DMS79 (cell line): ENCODE measurements at places on chromosomes 3 and 15.

GRCh38 chr3:5799398-5799797 lies 611.9 kb downstream of the EDEM1 start:
- no peak for DNase-seq

DNA sequence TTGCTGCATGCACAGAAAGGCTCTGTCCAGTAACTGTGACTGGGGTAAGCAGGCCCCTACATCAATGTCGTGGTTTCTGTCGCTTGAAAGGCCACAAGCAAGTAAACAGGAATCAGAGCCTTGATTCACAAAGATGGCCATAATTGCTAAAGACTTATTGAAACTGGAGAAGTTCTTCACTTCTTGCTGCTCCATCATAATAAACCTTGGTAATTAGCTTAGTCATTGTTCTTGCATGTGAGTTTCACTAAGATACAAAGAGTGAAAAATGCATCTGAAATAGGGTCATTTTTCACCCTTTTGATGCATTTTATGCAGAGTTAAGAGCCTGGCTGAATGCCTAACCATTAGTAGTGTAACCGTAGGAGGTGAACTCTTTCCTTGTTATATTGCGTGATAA lies 3.2 kb downstream of the SEMA6D start:
- DNase-seq: no peak

DNA sequence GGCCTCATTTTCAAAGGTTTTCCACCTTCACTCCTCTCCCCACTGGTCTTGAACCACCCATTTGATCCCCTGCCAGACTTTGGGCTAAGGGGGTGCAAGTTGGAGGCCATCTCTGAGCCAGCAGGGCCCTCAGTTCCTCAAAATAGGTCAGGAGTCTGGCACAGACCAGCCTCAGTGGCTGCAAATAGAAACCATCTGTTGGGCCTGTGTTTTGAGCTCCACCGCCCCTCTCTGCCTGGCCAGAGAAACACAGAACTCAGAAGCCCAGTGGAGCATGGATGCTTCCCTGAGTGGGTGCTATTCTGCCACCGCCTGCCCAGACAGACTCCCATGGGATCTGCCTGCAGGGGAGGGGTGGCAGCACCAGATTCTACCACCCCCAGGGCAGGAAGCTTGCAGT lies 56.3 kb downstream of the CORO2B start:
- no peak for DNase-seq

- no peak for DNase-seq
These were observed 742 bp downstream of the CAMKV start for GRCh38 chr3:49868862-49869466.

DNA sequence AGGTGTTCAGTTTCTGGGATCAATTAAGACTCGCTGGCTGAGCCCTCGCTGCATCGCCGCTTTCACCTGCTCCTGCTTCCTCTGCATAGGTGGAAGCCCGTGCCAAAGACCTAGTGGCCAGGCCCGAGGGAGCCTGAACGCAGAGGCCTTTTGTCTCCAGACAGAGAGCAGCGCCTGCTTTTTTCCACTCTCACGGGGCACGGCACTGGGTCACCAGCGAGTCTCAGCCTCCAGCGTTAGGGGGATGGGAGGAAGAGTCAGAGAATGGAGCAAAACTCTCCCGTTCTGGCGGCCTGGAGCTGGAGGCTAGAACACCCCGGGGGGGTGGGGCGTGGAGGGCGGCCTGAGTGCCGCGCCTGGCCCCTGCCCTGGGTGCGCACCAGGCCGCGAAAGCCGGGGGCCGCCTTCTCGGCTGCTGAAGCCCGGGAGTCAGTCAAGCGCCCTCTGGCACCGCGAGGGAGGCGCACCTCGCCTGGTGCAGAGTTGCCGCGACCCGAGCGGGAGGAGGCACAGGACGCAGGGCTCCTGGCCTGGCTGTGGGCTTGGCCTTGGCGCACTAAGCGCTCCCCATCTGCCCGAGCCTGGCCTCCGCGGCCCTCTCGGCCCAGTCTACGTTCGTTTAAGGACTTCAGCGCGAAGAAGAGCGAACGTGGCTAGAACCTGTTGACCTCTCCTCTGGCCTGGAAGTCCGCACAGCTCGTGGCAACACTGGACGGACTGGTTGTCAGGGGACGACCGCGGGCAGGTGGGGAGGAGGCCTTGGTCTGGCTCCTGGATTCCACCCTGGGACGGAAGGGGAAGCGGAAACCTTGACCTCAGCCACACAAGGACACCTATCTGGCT lies 21.5 kb downstream of the NR2F2 start:
- DNase-seq: no peak

- DNase-seq: no peak
These were observed 64.0 kb upstream of the PLSCR4 start for GRCh38 chr3:146314871-146315270.

GRCh38 chr3:141060327-141060726 lies 9.2 kb downstream of the SPSB4 start:
- DNase-seq: no peak

DNA sequence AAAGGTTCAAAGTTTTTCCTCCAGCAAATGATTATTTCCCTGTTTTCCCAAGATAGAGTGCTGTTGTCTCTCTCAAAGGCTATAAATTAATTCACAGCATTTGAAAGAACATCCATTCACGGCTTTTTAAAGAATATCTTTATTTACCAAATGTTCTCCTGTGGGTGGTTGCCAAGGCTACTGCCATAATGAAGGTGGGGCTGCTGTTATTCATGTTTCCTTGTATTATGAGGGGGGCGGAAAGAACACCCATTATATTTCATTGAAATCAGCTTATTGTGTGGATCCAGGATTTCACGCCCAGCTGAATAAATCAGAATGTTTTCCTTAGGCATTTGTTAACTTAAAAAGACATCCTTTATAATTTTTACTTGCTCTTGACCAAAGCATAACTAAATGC lies 10.1 kb downstream of the SRP14 start:
- no peak for DNase-seq

DNA sequence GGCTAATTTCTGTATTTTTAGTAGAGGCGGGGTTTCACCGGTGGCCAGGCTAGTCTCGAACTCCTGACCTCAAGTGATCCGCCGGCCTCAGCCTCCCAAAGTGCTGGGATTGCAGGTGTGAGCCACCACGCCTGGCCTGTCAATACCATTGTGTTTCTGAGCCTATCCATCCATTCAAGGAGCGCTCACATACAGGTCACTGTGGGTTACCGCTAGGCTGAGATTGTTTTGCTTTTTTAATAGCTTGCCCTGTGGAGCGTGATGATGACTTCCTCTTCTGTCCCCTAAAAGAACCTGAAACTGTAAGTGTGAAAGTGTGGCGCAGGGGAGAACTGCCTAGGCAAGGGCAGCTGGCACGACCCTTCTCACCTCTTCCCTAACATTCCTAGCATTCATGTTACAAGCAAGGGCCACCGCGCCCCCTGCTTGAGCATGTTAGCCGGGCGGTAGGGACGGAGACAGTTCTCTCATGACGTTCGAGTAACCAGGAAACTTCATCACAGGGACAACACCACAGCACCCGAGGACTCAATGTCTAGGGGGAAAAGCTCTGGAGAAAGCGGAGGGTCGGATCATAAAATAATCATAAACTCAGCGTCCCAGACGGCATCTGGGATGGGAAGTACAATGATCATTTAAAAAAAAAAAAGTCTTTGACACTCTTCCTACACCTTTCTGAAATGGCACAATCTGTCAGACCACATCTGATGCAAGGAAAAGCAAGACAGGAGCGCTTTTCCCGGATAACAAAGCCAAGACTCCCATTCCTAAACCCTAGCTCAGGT lies 790 bp downstream of the LAMP3 start:
- DNase-seq: no peak

- no peak for DNase-seq
These were observed 24.5 kb upstream of the EBLN2 start for GRCh38 chr3:73036694-73037591.

- DNase-seq: no peak
These were observed 21.5 kb upstream of the MTHFS start for GRCh38 chr15:79918278-79918677.

DNA sequence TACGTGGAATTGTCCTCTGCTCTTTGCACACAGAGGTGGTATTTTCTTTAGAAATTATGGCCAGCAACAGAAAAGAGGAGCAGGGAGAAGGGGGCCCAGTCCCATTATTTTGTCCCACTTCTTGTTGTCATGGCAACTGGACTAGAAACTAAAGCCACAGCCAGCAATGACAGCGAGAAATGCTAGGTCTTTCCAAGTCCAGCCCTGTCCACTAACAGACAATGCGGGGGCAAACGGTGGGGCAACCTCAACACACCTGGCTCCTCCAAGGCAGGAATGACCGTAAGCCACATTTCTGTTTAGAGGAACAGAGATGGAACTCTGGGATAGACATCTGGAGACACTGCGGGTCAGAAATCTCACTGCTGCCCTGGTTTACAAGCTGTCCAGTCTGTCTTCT lies 107.3 kb downstream of the RFTN1 start:
- DNase-seq: no peak

GRCh38 chr3:169454823-169455222 lies 208.7 kb downstream of the MECOM start:
- no peak for DNase-seq

GRCh38 chr15:36067483-36068274 lies 511.7 kb upstream of the CDIN1 start:
- no peak for DNase-seq

DNA sequence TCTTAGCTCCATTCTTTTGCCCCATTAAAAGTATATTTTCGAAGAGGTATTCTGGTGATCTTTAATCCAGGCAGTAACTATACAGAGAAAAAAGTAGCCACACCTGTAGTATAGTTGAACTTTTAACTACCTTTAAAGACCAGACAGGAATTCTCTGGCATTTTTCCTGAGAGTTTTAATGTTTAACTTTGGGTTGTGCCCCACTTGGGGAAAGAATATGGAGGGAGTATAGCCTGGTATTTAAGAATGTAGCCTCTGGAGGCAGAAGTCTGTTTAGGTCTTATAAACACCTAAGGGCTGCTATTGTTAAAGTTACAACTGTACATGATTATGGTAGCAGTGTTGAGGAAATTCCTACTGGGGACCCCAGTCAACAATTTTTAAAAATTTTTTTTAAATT lies 19.3 kb downstream of the C3orf85 start:
- no peak for DNase-seq

GRCh38 chr3:14791343-14791945 lies 27.3 kb upstream of the FGD5 start:
- DNase-seq: no peak

DNA sequence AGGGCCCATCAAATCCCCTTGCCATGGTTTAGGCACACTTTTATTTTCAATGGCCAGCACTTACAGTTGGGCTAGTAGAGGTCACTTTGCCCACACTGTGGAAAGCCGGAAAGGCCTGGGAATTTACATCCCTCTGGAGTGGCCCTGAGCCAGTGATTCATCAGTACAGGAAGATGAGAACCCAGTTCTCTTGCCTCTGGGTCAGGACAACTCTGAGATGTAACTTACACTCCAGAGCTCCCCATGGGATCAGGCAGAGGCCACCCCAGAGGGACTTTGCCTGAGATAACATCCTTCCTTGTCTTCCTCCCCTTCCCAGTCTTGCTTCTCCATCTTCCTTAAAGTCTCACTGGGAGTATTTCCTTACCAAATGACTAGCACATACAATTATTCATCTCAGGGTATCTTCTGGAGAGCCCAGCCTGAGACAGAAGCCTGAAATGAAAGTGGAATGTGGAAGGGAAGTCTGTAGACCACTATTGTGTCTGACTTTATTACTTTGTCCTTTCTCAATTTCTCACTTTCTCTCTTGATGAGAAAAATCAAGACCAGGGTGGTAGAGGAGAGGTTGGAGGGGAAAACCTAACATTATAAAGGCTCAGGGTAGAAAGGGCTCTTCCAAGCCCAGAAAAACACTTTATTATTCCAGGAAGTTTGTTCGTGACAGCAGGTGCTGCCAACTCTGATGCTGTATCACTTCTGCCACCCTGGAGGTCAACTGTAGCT lies 220.8 kb downstream of the ZNF621 start:
- no peak for DNase-seq

DNA sequence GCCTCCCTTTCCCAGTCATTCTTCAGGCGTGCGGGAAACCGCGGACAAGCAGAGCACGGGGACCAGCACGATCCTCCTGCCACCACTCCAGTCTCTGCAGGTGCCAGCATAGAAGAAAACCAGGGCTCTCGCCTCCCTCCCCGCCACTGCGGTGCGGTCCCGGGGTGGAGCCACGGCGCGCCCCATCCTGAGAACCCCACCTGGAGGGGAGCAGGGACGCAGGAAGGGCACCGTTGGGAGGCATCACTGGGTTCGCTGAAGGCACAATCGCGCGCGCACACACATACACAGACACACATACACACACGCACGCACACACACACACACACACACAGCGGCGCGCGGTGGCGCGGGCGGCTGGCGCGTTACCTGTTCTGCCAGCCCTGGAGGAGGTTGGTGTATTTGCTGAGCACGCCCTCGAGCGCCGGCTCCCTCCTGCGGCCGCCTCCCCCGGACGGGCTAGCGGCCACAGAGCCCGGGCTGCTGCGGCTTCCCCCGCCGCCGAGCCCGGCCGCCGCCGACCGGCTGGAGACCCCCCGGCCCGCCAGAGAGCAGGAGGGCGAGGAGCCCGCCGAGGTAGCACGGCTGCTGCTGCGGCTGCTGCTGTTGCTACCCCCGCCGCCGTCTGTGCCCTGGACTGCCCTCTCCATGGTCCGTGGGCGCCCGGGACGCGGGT lies 394 bp downstream of the OSBPL10 start:
- DNase-seq: peak; percentile 38
